ENCODE measurements at places on chromosomes 6 and 20.

GRCh38 chr20:14493408-14493807 lies 156.0 kb upstream of the FLRT3 start:
- no peak for DNase-seq

- DNase-seq, result no peak
Measured at GRCh38 chr20:58985656-58986055, 4.6 kb downstream of the NELFCD start.

- DNase-seq, result no peak
Measured at GRCh38 chr20:13852306-13852705, 67.5 kb downstream of the NDUFAF5 start.

GRCh38 chr6:167209577-167209975 lies 51.8 kb upstream of the GPR31 start:
- DNase-seq, result no peak

GRCh38 chr6:17714879-17715851 lies 8.4 kb upstream of the NUP153 start:
- peak; percentile 95 for DNase-seq

DNA sequence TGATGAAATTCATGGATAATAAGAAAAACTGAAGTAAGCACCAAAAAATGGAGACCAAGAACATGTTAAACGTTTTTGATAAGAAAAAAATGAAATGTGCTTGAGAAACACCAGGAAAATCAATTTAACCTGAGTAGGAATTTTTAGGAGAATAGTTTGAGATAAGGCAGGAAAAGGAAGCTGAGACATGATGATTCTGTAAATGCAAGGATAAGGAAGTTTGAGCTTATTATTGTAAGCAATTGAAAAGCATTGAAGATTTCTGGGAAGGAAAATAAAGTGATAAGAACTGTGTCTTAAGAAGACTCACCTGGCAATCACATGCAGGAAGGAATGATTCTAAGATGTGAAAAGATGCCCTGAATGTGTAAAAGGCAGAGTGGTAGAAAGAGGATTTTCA lies 66.6 kb downstream of the ALDH8A1 start:
- no peak for DNase-seq

GRCh38 chr20:5136096-5136495 lies 9.3 kb downstream of the CDS2 start:
- DNase-seq, result no peak

GRCh38 chr6:142721215-142721920 lies 223.6 kb downstream of the HIVEP2 start:
- DNase-seq, result no peak

All from iris pigment epithelial cell (primary cell).